Umbilical cord (tissue), 2 donors: ENCODE measurements at places on chromosomes 16 and 17. TPM values are rescaled to one million over a fixed set of nuclear protein-coding genes. Genes with fewer than 3 reads are reported as not detected.

DNA sequence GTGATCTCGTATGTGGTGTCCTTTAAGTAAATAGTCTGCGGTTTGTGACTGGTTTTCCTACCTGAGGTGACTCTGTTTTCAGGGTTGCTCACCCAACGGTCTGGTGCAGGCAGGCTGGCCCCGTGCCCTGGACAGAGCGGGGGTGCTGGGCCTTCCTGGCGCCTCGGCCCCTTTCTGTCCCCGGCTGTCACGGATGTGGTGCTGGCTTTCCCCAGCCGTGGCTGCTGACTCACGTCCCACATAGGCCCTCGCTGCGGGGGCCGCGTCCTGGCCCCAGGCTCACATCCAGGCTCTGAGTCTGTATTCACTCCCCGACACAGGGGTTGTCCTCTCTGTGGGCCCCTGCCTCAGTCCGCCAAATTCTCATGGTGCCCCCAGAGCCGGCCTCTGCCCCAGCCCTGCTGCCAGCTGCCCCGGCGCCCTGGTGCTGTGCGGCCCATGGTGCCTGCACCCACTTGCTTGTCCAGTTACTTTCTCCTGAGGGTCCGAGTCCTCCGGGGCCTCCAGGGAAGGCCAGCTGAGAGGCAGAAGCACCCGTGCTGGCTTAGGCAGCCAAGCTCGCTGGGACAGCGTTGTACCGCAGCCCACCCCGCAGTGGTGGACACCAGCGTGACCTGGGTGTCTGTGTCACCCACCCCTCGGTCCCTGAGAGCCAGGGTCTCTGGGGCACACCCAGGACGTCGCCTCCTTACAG is 5.9 kb downstream of the CHMP6 start:
- DNase-seq, result no peak

- peak; percentile 59 for DNase-seq
Measured at GRCh38 chr17:39096508-39097149, 54.8 kb downstream of the PLXDC1 start.

CCDC154 gene
- total RNA-seq, result 0.48 TPM

- no peak for DNase-seq
Measured at GRCh38 chr17:38673707-38674013, 1.1 kb downstream of the EPOP start.

ERN2 gene
- total RNA-seq, result 5.8 TPM

- no peak for DNase-seq
Measured at GRCh38 chr16:46844771-46845170, 13.8 kb upstream of the C16orf87 start.
